CD4-positive, alpha-beta memory T cell (primary cell): ENCODE measurements at places on chromosomes 4 and X.

GRCh38 chrX:10231461-10231860 lies 74.7 kb downstream of the CLCN4 start:
- DNase-seq, result no peak

DNA sequence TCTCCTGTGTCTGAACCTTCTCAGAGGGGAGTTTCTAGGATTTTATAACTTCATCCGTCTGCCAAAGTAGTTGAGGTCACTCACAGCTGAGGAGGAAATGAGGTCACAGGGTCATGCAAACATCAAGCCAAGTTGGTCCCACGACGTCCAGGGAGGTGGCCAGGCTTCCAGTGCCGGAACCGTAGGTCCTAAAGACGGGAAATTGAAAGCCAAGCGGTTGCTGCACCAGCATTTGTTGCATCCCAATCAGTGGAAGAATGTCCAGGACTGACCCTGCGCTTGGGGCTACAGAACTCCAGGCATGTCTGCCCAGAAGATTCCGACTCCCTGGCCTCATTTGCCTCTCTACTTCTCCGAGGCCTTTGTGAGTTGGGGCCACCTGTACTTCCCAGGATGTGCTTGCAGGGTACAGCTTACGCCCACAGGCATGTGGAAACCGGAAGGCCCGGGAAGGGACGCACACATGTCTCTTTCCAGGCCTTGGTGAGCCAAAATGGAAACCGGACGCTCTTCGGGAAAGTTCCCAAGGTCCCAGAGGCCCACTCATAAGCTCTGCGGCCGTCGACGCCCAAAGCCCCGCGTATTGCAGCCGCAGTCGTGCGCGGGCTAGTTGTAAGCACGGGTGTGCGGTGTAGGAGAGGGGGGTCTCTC lies 9.3 kb downstream of the PRDM8 start:
- DNase-seq, result no peak

GRCh38 chrX:150202641-150203247 lies 160.4 kb upstream of the MAMLD1 start:
- no peak for DNase-seq

DNA sequence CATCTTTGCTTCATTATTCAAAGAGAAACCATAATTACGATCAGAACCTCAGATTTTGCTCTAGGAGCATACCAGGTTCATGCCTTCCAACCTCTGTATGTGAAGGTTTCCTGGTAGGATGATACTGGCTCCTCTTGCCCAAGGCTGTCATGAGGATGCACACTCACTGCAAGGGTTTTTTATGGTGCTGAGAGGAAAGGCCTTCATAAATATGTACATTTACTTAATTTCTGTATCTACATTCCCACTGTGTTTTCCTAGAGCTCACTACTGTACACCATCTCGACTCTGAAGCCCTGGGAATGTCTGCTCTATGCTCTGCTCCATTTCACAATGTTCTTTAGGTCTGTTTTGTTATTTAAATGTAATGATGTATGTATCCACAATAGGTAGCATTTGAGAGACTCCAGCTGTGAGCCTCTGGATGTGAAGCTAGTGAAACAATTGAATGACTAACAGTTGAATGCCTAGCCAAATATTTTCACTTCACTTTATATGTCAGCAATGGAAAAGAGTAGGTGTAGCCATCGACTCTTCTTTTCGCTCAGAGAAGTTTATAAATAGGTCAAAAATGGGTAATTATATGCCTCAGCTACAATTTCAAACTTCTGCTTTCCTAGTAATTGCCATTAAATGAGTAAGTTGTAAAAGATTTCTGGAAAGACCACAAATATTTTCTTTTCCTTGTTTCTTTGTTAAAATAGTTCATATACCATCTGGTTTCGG lies 228.0 kb downstream of the PALLD start:
- DNase-seq, result no peak

GRCh38 chr4:68360231-68360968 lies 10.5 kb upstream of the YTHDC1 start:
- DNase-seq, result no peak

- no peak for DNase-seq
These were observed 100.8 kb downstream of the NCAPG start for GRCh38 chr4:17911608-17912007.

DNA sequence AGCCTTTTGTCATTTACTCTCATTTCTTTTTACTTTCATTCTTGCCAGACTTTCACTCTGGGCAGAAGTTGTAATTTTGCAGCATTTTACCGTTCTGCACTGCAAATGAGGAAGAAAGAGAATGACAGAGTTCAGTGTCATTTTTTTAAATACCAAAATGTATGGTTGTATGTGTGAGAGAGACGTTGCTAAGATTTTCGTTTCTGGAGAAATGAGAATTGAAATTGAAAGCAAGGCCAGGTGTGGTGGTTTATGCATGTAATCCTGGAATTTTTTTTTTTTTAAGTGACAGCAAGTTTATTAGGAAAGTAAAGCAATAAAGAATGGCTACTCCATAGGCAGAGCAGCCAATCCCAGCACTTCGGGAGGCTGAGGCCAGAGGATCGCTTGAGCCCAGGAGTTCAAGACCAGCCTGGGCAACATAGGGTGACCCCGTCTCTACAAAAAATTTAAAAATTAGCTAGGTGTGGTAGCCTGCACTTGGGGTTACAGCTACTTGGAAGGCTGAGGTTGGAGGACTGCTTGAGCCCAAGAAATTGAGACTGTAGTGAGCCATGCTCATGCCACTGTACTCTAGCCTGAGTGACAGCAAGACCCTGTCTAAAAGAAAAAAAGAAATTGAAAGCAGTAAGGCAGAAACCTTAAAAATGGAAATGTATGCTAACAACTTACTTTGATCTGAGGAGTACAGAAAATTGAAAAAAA lies 12.9 kb downstream of the DCK start:
- no peak for DNase-seq

DNA sequence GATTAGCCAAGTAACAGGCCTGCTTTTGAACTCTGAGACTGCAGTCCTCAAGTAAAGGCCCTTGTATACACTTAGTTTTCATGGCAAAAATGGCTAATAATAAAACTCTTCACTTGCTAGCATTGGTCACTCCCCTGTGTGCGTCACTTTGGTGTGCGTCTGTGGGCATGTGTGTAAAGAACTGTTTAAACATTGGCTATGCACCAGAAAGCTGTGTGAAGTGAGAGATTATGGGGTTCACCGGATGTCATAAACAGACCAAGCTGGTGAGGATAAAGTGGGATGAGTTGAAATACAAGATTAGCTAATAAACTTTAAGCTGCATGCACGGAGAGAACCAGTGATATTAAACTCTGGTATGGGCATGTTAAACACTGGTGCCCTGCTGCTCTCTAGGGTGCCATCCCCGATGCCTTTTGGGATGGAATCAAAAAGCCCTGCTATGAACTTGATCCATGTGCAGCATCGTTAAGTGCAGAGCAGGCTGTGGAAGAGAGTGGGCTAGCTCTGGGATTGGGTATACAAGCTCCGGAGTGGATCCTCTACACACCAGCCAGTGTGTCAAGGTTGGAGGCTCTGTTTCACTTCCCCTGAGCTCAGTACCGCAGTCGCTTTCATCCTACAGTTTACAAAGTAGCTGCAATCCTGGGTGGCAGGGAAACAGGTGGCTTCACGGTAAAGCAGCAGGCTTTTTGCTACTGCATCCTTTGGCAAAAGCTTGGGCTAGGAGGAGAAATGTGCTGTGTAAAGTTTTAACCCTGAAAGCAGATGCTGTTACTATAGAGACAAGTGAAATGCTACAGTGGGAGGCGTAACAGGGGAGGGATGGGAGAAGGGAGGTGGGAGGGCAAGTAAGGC lies 108.3 kb upstream of the SLC4A4 start:
- no peak for DNase-seq

DNA sequence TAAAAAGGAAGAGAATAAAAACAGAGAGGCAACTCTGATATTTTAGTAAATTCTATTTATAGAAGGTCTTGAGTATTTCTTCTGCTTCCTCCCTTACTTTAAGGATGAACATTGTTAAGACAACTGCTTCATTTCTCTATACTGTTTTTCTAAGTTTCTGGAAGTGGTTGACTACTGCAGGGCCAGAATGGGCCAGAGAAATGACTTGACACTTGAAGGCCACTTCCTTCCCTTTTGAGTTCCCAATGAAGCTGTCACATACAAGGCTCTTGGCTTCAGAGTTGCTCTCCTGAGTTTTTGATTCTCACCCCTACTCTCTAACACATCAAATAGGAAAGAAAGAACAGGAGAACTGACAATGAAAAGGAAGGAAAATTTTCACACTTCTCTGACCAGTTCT lies 37.6 kb downstream of the PKD2 start:
- no peak for DNase-seq

- DNase-seq, result no peak
These were observed 15.2 kb upstream of the CXCL2 start for GRCh38 chr4:74114234-74114633.

GRCh38 chr4:139921429-139922184 lies 232.4 kb downstream of the MAML3 start:
- no peak for DNase-seq
